Activated T-helper 1 cell treated with anti-CD3 and anti-CD28 coated beads, Interleukin-12 subunit alpha, Interleukin-12 subunit beta, Interleukin-2, Interleukin-4 antibody, amounts not matched to agents 30 ng/mL and 10 ng/mL and 1 ng/mL, durations not matched to agents 14 hours and 24 hours and 36 hours (primary cell): ENCODE measurements at places on chromosomes 5 and 9.
A peak's percentile ranks its signal among the peaks of the same experiment; 100 is the strongest.

GRCh38 chr9:130043654-130044623, 950 bp upstream of the FNBP1 start:
- peak overlapping the region; percentile 99 for H3K27ac ChIP-seq
- peaks cover 49% of the 10 kb centered on the region for H3K4me1 ChIP-seq
- H3K36me3 ChIP-seq = peaks cover 15% of the 10 kb centered on the region
- peak overlapping the region; percentile 95 for H3K4me3 ChIP-seq

- H3K36me3 ChIP-seq = no peaks in the 10 kb centered on the region
- DNase-seq = no peak
- H3K27ac ChIP-seq = no peak overlapping the region
These were observed 215.1 kb upstream of the TRIM32 start for GRCh38 chr9:116471944-116472506.

DNA sequence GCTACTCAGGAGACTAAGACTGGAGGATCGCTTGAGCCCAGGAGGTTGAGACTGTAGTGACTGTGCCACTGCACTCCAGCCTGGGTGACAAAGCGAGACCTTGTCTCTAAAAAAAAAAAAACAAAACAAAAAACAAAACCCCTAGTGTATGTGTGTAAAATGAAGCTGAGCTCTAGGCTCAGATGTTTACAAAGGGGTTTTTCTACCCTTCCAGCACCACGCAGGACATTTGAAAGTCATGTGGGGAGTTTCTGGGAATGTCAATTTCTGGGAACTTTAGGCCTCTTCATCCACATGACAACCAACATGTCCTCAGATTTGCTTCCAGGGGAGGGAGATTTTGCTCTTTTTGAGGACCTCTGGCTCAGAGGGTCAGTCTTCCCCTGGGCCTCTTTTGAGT, 42.4 kb upstream of the AIF1L start:
- no peak overlapping the region for H3K27ac ChIP-seq
- no peaks in the 10 kb centered on the region for H3K36me3 ChIP-seq
- no peaks in the 10 kb centered on the region for H3K27me3 ChIP-seq
- DNase-seq = no peak

GRCh38 chr5:38636626-38637025, 80.2 kb upstream of the LIFR start:
- H3K36me3 ChIP-seq = no peaks in the 10 kb centered on the region
- no peaks in the 10 kb centered on the region for H3K4me1 ChIP-seq
- DNase-seq = no peak
- no peak overlapping the region for H3K27ac ChIP-seq

DNA sequence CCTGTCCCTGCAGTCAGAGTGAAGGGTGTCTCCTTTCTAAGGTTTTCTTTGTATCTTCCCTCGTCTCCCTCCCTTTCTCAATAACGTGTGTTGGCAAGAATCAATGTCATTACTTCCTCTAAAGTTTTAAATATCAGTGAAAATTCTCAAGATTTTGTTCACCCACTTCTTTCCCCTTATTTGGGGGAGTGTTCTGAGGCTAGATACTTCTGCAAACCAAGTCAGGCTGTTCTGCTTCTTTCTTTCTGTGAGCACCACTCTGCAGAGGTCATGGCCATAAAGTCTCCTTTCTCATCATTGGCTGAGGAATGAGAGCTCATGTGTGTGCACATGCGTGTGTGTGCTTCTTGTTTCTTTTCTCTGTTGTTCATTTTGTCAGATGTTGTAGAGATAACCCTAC, 26.6 kb upstream of the SPATA31C2 start:
- H3K4me3 ChIP-seq = no peak overlapping the region
- H3K4me1 ChIP-seq = no peaks in the 10 kb centered on the region
- peaks cover 15% of the 10 kb centered on the region for H3K27me3 ChIP-seq
- no peak for DNase-seq
- H3K27ac ChIP-seq = no peak overlapping the region

GRCh38 chr9:29906065-29906464, 2332.8 kb upstream of the C9orf72 start:
- no peaks in the 10 kb centered on the region for H3K36me3 ChIP-seq
- no peak overlapping the region for H3K27ac ChIP-seq
- H3K4me3 ChIP-seq = no peak overlapping the region
- no peak for DNase-seq
- no peaks in the 10 kb centered on the region for H3K4me1 ChIP-seq

DNA sequence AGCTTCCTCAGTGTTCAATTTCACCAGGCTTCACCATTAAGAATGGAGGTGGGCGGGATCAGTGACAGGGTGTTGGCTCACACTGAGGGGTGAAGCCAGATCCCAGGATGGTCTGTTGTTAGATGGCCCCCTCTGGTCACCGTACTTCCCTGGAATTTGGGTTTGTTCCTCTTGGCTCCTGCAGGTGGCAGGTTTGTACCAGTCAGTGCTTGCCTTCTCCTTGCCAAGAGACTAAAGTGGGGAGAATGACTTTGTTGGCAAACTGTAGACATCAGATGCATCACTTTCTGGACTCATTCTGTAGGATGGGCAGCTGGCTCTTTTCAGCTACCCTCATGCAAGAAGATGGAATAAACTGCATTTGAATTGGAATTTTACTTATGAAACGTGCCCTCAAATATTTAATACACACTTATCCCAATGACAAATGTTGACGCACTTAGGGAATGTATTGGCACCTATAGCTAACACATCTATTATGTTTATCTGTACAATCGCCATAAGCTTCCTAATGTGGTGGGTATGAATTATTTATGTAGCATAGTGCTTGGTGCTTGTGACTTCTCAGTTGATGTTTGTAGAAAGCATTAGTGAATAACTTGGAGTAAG, 31.4 kb upstream of the ANKRD55 start:
- no peaks in the 10 kb centered on the region for H3K36me3 ChIP-seq
- H3K4me3 ChIP-seq = no peak overlapping the region
- H3K27me3 ChIP-seq = peaks cover 1% of the 10 kb centered on the region
- H3K4me1 ChIP-seq = peaks cover 4% of the 10 kb centered on the region
- H3K27ac ChIP-seq = no peak overlapping the region
